ENCODE measurements at places on chromosomes 7 and 10.

- no peak for DNase-seq
Measured at GRCh38 chr7:45407730-45408408, 166.3 kb upstream of the ADCY1 start.

GRCh38 chr7:102063690-102064180 is 222.9 kb upstream of the SH2B2 start:
- DNase-seq: peak; percentile 69

DNA sequence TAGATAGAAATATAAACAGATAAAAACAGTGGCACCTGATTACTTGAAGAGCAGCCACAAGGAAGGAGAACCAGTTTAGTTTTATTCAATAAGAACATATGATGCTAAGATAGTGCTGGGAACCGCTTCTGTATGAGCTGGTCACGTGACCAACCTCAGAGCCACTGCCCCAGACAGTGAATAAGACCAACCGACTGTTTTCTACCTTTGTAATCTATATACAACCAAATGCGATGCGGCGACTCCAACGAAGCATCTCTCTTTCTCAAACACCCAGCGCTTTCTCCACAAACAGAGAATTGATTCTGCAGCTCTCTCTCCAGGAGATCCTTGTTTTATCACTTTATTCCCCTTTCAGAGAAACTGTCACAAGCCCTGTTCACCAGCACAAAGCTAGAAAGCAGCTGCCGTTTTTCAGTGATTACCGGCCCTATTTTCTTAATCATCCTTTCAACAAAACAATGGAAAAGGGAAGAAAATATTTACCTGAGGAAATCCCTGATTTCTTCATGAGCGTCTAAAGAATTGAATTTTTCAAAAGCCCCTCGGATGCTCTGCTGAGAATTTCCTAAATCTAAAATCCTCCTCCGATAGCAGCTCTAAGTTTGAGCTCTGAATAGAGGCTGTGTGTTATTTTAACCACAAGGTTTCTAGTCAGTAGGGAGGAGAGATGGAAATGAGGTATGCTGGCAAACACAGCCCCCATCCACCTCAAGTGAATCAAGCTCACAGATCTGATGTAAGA is 55.7 kb upstream of the JCAD start:
- peak; percentile 78 for DNase-seq

- DNase-seq: no peak
Measured at GRCh38 chr10:110007161-110007700, 553 bp upstream of the ADD3 start.

DNA sequence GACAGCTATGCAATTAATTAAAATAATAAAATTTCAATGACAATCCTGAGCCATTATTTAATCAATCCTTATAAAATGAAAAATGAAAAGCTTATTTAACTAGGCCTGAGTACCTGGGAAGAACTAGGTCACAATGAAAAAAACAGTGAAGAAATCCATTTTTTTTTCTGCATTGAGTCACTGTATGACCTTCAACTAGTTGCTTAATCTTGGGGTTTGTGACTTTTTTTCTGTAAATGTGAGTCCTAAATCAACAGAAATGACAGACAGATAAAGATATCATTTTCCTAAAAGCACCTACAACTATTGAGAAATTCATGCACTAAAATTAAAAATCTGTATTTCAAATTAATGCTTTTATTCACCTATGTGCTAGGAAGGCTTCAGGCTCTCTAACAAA is 96.8 kb downstream of the TMEM26 start:
- no peak for DNase-seq

GRCh38 chr10:76550806-76551205 is 1086.8 kb downstream of the KCNMA1 start:
- DNase-seq: peak; percentile 97

- no peak for DNase-seq
Measured at GRCh38 chr10:61821153-61821552, 80.3 kb upstream of the ARID5B start.

DNA sequence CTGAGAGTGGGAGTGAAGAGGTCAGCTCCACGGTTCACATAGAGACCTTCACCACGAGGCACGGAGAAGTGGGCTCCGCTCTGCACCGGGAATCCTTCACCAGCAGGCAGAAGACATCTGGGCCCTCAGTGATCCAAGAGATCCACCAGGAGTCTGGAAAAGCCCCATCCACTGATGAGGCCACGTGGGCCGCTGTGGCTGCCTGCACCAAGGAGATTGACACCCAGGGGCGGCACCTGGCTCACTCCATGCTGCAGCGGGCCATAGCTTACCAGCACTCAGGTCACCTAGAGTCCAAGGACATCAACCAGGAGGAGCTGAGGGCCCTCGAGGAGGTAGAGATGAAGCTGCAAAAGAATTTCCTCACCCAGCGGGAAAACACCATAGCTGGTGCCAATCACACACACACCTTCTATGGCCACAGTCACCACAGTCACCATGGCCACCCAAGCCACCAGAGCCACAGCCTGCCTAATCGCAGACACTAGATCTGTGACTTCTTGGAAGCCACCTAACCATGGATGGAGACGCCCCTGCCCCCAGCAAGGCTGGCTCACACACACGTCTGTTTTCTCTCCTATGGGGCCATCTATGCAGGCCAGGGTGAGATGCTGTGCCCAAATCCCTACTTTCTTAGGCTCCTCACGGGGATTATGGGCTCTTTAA is 694 bp downstream of the C10orf62 start:
- DNase-seq: no peak

DNA sequence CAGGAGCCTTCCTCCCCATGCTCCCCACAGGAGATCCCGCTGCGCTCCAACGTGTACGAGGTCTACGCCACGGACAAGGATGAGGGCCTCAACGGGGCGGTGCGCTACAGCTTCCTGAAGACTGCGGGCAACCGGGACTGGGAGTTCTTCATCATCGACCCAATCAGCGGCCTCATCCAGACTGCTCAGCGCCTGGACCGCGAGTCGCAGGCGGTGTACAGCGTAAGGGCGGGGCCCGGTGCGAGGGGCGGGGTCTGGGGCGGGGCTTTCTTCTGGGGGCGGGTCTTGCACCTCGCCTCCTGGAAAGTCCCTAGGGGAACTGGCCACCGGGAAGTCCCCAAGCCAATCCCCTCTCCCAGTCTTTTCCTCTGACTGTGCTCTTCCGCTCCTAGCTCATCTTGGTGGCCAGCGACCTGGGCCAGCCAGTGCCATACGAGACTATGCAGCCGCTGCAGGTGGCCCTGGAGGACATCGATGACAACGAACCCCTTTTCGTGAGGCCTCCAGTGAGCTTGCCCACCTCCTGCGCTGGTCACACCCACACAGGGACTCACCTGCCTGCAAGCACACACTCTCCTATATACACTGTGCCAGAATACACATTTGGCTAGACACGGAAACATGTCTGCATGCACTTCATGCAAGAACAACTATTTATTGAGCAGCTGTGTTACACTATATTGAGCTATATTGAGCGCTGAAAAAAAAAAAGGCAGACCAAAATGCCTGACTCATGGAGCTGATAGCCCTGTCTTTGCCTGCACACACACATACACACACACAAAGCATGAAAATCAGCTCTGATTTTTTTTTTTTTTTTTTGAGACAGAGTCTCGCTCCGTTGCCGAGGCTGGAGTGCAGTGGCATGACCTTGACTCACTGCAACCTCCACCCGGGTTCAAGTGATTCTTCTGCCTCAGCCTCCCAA is 32.7 kb upstream of the VSIR start:
- DNase-seq: peak; percentile 40

- DNase-seq: no peak
Measured at GRCh38 chr7:41760293-41760692, 57.4 kb upstream of the INHBA start.

GRCh38 chr10:45100429-45100828 is 99.7 kb downstream of the ZNF22 start:
- DNase-seq: no peak

DNA sequence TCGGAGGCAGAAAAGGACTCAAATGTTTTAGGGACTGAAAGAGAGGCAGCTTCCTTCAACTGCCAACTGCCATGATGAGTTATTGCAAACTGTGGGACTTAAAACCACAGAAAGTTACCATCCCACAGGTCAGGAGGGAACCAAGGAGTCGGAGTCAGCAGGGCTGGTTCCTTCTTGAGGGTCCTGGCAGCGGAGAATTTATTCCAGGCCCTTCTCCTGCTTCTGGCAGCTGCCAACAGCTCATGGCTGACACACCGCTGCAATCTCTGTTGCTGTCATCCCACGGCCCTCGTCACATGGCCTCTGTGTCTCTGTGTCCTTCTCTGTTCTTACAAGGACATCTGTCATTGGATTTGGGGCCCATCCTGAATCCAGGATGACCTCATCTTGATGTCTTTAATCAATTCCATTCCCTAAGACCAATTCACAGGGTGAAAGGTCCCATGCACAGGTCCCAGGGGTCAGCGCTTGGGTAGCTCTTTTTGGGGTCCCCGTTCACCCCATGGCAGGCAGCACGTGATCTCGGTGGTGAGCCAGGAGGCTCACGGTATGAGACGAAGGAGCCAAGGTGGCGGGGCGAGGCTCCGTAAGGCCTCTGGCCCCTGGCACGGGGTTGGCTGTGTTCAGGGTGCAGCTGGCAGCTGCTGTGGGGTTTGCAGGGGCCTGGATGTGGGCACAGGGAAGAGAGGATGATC is 27.4 kb upstream of the PSMG3 start:
- no peak for DNase-seq

GRCh38 chr10:128576943-128577670 is 450.9 kb upstream of the MKI67 start:
- peak; percentile 74 for DNase-seq

DNA sequence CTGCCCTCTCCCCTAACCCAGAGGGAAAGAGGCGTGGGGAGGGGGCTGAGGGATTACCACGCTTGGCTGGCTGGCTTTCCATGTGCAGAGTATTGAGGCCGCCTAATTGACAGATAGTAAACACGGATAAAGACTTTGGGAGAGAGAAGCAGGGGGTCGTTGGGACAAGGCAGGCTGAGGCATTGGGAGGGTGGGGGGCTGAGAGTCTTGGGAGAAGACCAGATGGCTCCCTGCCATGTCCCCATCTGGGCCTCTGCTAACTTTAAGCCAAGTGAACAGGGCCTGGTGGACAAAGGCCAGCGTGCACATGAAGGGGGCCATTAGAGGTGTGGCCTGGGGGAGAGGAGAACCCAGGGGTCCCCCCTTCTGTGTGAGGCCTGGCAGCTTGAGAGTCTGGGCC is 55.4 kb upstream of the MXI1 start:
- DNase-seq: no peak

GRCh38 chr7:66206119-66206933 is 1.2 kb downstream of the TPST1 start:
- DNase-seq: peak; percentile 73

- peak; percentile 66 for DNase-seq
Measured at GRCh38 chr7:77684030-77684429, 12.2 kb upstream of the RSBN1L start.

DNA sequence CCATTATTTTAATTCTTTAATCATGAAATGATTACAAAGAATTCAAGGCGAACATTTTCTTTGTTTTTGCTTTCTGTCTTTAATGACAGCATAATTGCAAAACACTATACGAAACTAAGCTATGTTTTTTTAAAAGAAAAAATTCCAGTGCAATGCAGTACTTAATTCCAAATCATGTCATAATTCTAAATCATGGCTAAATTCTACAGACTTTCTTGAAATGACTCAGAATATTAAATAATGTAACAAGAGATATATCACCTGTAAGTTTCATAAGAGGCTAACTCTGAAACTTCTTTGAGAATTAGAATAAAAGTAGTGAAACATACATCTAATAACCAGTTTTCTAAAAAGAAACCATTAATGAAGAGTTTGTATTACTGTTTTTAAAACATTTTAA is 671.6 kb downstream of the PARD3 start:
- no peak for DNase-seq

DNA sequence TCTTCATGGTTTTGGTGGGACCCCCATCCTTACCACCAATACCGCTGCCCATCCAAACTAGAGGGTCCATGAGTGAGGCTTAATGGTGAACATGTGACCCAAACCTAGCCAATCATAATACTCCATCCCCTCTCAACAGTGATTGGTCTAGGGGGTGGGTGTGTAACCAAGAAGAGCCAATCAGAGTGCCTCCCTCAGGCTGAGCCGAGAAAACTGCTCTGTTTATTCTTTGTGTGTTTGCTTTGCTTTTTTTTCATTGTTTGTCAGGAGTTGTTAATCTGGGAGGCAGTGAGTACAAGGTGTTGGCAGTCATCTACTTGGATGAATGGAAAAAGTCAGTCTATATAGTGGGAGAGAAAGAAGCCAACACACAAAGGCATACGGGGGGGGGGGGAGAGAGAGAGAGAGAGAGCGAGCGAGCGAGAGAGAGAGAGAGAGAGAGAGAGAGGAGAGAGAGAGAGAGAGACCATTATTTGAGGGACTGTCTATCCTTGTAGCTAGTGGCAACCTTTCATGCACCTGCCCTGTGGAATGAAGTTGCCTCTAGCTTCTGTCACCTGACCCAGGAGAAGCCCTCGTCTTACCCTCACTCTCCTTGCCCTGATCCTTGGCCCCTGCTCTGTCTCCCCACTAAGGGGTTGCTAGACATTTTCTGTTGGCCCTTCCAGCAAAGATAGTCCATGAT is 441.7 kb downstream of the TYW1 start:
- no peak for DNase-seq

DNA sequence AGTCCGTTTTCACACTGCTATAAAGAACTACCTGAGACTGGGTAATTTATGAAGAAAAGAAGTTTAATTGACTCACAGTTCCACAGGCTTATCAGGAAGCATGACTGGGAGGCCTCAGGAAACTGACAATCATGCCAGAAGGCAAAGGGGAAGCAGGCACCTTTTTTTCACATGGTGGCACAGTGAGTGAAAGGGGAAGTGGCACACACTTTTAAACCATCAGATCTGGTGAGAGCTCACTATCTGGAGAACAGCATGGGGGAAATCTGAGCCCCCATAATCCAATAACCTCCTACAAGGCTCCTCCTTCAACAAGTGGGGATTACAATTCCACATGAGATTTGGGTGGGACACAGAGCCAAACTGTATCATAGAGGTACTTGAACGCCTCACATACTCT is 30.0 kb downstream of the AGR3 start:
- DNase-seq: peak; percentile 24

DNA sequence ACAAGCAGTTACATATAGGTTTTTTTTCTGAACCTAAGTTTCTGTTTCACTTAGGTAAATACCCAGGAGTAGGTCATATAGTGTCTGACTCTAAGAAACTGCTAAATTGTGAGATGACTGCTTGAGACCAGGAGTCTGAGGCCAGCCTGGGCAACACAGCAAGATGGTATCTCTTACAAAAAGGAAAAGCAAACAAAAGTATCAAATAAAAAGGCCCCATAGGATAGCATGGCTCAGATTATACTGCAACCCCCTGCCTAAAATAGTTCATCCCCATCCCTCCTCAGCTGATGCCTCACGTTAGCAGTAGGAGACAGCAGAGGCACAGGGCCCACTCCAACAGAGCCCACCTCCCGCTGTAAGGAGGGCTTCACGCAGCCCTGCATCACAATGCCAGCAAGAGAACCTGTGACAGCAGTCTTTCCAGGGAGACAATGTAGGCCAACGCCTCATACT is 90.3 kb downstream of the SRPK2 start:
- DNase-seq: no peak
